ENCODE measurements at places on chromosomes 16 and 17.

- H3K4me3 ChIP-seq: peak overlapping the region; percentile 70
- no peaks in the 10 kb centered on the region for H3K27me3 ChIP-seq
- peaks cover 3% of the 10 kb centered on the region for H3K36me3 ChIP-seq
- peaks cover 22% of the 10 kb centered on the region for H3K4me1 ChIP-seq
- DNase-seq: no peak
- peak overlapping the region; percentile 34 for H3K27ac ChIP-seq
Observed at GRCh38 chr17:82095777-82096708, 2.0 kb downstream of the FASN start.

- no peak for DNase-seq
- peaks cover 3% of the 10 kb centered on the region for H3K36me3 ChIP-seq
Observed at GRCh38 chr16:77335652-77336234, 99.1 kb downstream of the ADAMTS18 start.

DNA sequence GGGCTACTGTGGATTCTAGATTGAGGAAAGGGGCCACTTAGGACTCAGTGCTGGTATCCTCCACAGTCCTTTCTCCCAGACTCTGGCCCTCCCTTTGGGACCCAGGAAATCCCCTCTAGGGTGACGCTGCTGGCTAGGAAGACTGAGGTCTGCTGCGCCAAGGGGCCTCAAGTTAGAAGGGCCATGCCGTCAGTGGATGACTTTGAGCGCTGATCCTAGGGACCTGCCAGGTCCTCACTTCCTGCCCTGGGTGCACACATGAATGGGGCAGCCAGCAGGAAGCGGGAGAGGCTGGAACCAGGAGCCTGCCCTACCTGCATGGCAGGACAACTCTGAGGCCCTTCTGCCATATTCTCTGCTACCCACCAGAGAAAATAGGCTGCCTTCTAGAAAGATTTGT lies 145.0 kb downstream of the RAB11FIP4 start:
- no peak for DNase-seq
- no peak overlapping the region for H3K4me3 ChIP-seq
- H3K27ac ChIP-seq: no peak overlapping the region
- no peaks in the 10 kb centered on the region for H3K27me3 ChIP-seq
- no peaks in the 10 kb centered on the region for H3K36me3 ChIP-seq

DNA sequence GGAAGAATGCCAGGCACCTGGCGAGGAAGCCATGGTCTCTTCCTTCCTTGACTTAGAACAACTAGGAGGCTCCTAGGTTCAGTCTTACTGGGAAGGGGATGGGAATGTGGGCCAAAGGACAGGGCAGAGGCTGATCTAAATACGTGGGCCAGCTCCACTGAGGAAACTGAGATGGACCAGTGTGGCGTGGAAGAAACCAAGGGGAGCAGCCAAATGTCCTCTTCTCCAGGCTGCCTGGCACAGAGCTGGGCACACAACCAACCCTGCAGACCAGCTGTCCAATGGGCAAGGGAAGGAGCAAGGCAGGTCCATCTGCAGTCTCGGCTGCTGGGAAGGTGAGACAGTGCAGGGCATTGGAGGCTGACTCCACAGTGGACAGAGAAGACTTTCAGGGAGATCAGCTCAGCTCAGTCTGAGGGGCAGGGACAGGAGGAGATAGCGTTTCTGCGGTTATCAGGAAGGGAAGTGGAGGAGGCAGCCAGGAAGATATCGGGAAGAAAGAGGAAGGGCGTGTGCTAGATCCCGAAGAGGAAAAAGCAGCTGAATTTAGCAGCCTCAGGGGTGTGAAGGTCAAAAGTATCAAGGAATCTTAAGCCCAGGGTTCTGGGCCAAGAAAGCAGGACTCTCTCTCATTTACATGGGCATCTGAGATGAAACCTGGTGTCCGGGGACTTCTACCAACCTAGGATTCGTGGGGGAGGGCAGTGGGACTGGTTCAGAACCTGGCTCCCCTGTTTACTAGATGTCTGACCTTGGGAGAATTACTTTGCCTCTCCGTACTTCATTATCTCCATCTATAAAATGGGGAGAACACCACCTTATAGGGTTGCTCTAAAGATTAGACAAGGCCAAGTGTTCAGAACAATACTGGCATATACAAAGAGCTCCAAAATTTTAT lies 1.8 kb downstream of the KIFC3 start:
- H3K27ac ChIP-seq: peak overlapping the region; percentile 84
- H3K27me3 ChIP-seq: no peaks in the 10 kb centered on the region
- no peaks in the 10 kb centered on the region for H3K36me3 ChIP-seq
- H3K4me3 ChIP-seq: peak overlapping the region; percentile 71
- peaks cover 68% of the 10 kb centered on the region for H3K4me1 ChIP-seq

DNA sequence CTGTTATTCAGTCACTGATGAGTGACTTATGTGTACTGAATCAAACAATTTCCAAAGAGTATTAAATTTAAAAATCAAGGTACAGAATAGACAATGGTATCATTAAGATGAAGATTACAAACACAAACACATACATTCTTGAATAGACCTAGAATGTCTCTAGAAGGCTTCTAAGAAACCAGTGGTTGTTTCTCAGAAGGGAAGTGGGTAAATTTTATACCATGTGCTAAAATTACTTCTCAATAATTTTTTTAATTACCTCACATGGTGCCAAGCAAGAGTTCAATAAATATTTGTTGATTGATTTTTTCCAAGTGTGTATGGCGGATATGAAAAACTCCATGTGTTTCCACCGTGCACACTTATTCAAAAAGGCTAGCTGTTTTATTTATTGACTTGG lies 6.4 kb downstream of the DYNLRB2 start:
- no peak overlapping the region for H3K4me3 ChIP-seq
- no peaks in the 10 kb centered on the region for H3K36me3 ChIP-seq
- no peak for DNase-seq
- H3K27ac ChIP-seq: no peak overlapping the region

- no peaks in the 10 kb centered on the region for H3K36me3 ChIP-seq
- no peak for DNase-seq
- H3K27me3 ChIP-seq: peaks cover 28% of the 10 kb centered on the region
- H3K4me3 ChIP-seq: no peak overlapping the region
- H3K27ac ChIP-seq: no peak overlapping the region
Observed at GRCh38 chr16:49929626-49930025, 73.7 kb upstream of the ZNF423 start.

GRCh38 chr16:83813823-83814658 lies 6.3 kb downstream of the HSBP1 start:
- peak overlapping the region; percentile 38 for H3K4me3 ChIP-seq
- DNase-seq: no peak
- no peaks in the 10 kb centered on the region for H3K27me3 ChIP-seq
- peaks cover 31% of the 10 kb centered on the region for H3K4me1 ChIP-seq
- peak overlapping the region; percentile 86 for H3K27ac ChIP-seq

DNA sequence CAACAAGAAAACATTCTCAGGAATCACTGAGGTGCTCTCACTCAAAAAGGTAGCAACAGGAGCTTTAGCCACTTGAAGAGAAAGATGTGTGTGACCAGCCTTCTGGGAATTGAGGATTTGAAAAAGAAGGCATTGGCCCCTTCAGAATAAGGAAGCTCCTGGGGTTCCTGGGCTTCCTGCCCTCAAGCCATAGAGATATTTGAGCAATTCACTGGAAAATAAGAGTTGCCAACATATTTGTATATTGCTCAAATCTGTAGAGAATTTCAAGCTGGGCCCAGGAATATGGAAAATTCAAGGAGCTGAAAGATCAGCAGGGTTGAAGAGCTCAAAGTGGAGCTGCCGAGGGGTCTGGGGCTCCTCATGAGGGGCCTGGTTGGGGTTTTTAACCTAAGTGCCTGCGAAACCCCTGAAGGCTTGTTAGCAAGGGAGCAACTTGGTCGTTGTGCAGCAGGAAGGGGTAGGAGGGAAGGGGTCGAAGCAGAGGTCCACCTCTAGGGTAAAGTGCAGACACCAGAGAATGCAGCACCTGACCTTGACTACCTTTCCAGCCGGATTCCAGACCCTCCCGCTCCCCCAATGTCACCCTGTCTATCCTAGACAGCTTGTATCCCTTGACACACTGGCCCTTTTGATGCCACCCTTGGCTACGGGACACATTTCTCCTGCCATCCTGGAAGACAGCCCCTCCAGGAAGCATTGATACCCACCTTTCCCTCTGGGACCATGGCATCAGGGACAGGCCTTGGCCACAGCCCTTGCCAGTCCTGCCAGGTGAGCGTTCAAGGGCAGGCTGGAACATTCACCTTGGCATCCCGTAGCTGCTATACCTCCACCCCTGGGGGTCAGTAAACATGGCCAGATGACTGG lies 67.6 kb upstream of the SREBF1 start:
- peaks cover 36% of the 10 kb centered on the region for H3K4me1 ChIP-seq
- DNase-seq: no peak
- no peak overlapping the region for H3K4me3 ChIP-seq
- H3K36me3 ChIP-seq: peaks cover 21% of the 10 kb centered on the region
- peak overlapping the region; percentile 43 for H3K27ac ChIP-seq

DNA sequence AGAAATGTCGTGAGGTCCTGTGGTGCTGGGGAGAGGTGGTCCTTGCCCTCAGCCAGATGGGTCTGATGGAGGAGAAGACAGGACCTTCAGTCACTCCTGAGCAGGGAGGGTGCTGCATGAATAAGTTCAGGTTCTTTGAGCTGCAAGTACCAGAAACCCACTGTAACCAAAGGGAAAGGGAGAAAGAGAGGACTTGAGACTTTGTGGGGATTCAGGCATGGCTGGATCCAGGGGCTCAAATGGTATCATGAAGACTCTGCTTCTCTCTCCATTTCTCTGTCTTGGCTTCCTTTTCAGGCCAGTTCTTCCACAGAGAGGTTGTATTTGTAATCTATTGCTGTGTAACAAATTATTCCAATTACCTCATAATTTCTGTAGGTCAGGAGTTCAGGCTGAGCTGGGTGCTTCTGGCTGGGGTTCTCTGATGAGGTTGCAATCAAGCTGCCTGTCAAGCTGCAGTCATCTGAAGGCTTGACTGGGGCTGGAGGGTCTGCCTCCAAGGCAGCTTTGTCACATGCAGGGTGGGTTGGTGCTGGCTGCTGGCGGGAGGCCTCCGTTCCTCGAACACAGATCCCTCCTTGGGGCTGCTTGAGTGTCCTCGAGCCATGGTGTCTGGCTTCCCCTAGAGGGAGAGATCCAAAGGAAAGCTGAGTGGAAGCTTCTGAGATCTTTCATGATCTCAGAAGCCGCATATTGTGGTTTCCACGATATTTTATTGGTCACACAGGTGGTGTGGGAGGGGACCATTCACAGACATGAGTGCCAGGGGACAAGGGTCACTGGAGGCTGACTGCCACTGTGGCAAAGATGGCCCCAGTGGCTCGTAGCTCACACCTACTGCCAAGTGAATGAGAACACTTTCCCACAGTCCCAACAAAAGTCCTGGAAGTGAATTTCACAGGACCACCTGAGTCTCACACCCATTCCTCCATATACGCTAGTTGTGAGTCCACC lies 5.9 kb upstream of the ADCY7 start:
- no peak overlapping the region for H3K27ac ChIP-seq
- no peak for DNase-seq
- H3K36me3 ChIP-seq: peaks cover 1% of the 10 kb centered on the region
- H3K27me3 ChIP-seq: no peaks in the 10 kb centered on the region
- no peak overlapping the region for H3K4me3 ChIP-seq

DNA sequence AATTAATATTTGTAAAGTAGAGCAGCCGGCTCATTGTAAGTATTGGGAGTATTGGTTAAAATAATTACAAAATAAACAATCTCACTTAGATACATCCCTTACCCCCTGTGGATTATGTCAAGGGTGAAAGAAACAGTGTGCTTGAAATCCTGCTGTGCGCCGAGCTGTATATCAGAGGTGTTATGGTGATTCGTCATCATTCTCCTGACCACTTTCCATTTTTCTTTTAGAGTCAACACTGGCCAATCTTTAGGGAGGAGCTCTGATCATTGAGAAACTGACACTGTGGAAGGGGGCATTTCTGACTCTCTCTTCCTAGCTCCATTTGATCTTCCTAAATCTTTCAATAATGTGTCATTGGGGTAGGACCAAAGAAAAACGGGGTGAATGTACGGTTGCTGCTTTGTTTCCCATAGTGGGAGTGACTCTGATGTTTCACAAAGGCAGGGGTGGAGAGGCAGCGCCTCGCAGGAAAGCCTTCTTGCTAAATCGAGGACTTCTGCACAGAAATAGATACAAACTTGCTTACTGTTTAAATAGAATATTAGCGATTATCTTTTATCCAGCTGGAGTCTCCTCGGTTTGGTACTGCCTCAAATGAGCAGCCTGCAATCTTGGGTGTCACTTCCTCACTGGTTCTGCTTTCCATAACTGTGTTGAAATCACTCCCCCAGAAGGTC lies 123.4 kb downstream of the PRKCB start:
- no peak overlapping the region for H3K27ac ChIP-seq
- no peak for DNase-seq
- H3K36me3 ChIP-seq: no peaks in the 10 kb centered on the region
- no peaks in the 10 kb centered on the region for H3K4me1 ChIP-seq
- H3K4me3 ChIP-seq: no peak overlapping the region

DNA sequence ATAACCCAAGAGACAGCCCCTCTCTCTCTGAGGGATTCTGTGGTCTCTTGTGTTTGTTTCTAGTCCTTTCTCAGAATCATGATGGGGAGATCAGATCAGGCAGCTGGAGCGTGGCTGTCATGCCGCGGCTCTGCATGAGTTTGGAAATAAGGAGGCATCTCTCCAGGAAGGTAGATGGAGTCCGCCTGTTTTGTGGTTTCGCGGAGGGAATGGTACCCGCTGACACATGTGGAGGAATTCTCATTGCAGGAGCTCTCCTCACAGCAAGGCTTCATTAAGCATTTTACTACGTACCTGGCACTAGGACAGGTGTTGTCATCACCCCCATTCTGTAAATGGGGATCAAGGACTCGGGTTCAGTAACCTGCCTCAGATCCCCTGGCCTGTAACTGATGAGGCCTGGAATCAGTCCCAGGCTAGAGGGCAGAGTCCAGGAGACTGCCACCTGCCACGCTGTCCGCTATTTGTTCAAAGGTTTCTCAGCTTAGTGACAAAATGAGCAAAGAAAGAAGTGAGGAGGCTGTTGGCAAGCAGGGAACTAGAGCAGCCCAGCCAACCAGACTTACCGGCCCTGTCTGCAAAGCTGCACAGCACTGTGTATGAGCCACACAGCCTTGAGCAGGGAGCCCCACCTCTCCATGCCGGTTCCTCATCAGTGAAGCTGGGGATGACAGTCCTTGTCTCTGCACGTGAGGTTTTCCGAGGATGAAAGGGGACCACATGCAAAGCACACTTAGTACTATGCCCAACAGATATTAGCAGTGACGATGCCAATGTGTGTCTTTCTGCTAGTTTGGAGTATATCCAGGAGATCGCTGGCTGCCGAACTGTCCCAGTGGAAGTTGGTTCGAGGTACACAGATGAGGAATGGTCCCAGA lies 11.0 kb downstream of the KDM8 start:
- H3K36me3 ChIP-seq: peaks cover 9% of the 10 kb centered on the region
- no peaks in the 10 kb centered on the region for H3K4me1 ChIP-seq
- H3K27me3 ChIP-seq: no peaks in the 10 kb centered on the region
